ENCODE measurements at places on chromosomes 7 and 10.

DNA sequence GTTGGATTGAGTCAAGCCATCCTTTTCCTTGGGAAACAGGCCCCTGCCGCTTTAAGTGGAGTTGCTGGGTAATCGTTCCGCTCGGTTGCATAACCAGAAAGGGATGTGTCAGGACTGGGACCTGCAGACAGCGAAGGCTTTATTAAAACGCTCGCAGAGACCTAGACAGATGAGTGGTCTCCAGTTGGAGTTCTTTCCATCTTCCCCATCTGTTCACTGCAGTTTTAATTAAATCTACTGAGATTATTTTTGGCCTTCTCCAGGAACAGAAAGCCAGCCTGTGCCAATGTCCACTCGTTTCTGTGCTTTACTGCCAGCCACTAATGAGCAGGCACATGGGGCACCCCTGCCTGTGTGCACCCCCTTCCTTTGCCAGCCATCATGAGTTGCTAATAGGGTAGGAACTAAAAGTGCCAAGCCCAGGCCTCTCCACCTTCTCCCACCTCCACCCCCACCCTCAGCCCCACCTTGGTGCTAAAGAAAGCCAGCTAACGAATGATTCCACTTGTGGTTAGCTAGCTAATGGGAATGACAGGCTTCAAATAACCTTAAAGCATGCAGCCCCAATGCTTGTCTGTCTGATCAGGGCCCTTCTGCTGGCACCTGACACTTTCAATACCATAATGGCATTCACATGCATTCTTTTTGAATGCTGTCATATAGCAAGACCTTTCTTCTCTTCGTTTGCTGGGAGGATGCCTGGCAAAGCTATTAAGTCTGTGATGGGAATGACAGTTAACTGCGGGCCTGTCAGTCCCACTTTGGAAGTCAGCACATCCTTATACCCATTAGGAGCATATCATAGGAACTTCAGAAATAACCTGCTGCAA is 556.8 kb upstream of the GALNT17 start:
- DNase-seq: no peak

DNA sequence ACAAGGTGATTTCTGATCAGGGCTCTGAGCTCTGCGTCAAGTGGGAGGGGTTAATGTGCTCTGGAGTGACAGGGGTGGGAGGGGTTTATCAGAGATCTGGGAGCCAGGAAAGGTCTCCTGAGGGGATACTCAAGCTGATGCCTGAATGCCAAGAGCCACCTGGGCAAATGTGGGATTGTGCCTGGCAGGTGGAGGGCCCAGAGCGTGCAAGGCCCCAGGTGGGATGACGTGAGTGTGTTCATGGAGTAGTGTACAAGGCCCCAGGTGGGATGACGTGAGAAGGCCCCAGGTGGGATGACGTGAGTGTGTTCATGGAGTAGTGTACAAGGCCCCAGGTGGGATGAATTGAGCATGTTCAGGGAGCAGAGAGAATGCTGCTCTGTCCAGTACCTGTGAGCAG is 610.3 kb downstream of the PTPRN2 start:
- DNase-seq: no peak

GRCh38 chr10:123804716-123805115 is 86.9 kb downstream of the CPXM2 start:
- DNase-seq: no peak

- DNase-seq: no peak
Observed at GRCh38 chr7:55104712-55105433, 86.1 kb downstream of the EGFR start.

DNA sequence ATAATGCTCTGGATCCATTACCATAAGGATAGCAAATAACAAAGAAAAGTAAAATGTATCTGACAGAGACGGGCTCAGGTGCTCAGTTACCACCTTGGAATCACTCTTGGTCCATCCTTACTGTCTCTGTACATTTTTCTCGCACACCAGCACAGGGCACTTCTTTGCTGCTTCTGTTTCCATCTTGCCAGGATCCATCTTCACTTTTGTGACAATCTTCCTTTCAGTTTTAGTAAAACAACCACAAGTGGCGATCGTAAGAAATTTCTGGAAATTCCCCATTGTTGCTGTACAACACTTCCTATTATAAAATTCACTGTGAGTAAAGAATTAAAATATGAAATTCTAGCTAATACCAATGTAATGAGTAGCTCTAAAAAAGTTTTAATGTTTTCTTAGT is 695.5 kb downstream of the GRM8 start:
- DNase-seq: no peak

- no peak for DNase-seq
Observed at GRCh38 chr7:101823596-101823995, 6.2 kb downstream of the CUX1 start.

DNA sequence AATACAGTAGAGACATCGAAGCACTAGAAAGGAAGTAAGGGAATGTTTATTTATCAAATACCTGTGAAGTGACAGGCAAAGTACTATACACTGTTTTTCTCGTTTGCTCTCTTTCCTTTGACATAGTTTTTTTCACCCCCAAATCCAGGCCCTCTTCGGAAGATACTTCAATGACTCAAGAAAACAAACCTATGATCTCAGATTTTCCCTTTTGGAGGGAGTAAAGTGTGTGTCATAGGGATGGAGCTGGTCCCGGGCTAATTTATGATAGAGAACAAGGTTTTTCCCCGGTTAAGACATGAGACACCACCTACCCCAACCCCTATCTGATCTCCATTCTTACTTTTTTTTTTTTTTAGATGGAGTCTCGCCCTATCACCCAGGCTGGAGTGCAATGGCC is 61.7 kb downstream of the MAP3K8 start:
- no peak for DNase-seq

DNA sequence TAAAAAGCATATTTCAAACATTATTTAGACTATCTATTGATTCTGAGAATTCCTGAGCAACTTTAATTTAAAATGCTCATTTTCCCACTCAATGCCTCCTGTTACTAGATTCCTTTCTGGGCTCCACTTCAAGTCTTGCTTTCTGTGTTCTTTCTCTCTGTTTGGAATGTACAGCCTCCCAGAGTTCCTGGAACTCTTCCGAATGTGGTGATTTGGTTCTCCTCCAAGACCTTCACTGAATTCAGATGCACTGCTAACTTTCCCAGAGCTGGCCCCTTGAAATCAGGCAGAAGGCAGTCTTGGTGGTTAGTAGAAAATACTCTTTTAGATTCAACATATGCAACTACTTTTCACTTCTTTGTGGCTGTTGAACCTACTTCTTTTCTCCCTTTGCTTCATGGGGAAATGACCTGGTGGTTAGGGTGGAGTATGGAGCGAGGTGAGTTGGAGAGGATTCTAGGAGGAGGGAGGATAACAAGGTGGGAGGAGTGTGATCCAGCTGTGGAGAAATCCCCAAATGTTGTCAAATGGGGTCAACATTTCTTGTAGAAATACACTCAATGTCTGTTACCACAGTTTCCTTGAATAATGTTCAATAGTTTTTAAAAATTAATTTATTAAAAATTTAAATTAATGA is 27.9 kb upstream of the CCDC7 start:
- no peak for DNase-seq

- no peak for DNase-seq
Observed at GRCh38 chr10:97810446-97810845, 38.6 kb upstream of the SFRP5 start.

DNA sequence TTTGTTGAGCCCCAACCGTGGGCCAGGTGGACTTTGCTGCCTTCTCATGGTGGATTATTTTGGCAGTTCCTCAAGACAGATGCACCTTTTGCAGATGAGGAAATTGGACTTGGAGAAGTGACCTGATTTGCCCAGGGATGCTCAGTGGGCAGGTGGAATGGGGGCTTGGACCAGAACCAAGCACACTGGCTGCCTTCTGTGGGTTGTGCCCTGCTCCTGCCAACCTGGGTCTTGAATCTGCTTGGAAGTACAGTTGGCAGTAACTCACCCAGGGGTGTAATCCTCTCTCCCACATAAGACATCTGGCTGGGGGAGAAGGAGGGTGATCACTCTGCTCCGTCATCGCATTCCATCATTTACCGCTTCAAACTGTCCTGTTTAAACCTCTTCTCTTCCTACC is 110.5 kb upstream of the GPR26 start:
- DNase-seq: no peak

DNA sequence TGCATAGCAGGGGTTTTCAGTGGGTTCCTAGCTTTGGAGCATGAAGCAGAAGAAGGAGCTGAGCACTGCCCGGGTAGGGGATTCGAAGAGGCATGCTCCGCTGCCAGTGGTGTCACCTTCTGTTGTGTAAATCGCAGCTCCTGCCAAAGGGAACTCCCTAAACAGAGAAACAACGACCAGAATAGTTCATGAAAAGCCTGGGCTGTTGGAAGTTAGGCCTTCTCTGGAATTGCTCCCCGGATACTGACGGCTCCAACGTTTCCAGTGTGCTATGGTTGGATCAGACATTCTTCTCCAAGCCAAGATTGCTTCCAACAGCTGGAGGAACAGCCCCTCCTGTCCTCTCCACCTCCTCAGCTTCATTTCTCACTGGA is 546.0 kb upstream of the FZD8 start:
- no peak for DNase-seq

DNA sequence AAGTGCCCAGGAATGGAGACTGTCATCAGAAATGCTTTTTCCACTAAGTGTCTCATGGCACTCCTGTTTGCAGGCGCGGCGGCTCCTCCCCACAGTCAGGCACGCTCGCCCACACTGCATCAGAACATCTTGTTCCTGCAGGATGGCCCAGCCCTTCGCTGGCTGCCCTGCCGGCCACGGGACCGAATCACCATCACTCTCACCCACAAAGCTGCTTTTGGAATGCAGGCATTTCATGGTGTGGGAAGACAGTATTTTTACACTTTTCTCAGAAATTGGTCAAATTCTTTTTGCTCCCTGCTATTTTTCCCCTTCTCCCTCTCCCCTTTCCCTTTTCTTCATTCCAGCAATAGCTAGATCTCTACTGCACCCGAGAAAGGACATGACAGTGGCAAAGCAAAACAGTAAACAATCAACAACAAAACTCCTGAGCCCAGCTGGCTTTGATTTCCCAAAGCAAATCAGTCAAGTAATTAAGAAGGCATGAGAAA is 176.1 kb upstream of the TNS3 start:
- no peak for DNase-seq

DNA sequence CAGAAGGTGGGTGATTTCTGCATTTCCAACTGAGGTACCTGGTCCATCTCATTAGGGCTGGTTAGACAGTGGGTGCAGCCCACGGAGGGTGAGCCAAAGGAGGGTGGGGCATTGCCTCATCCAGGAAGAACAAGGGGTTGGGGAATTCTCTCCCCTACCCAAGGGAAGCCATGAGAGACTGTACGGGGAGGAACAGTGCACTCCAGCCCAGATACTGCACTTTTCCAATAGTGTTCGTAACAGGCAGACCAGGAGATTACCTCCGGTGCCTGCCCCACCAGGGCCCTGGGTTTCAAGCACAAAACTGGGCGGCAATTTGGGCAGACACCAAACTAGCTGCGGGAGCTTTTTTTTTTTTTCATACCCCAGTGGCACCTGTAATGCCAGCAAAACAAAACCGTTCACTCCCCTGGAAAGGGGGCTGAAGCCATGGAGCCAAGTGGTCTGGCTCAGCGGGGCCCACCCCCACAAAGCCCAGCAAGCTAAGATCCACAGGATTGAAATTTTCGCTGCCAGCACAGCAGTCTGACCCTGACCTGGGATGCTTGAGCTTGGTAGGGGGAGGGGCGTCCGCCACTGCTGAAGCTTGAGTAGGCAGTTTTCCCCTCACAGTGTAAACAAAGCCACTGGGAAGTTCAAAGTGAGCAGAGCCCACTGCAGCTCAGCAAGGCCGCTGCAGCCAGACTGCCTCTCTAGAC is 31.2 kb downstream of the ARMC10 start:
- DNase-seq: no peak
